Amniotic stem cell (primary cell): ENCODE measurements at places on chromosomes 1 and 21.

DNA sequence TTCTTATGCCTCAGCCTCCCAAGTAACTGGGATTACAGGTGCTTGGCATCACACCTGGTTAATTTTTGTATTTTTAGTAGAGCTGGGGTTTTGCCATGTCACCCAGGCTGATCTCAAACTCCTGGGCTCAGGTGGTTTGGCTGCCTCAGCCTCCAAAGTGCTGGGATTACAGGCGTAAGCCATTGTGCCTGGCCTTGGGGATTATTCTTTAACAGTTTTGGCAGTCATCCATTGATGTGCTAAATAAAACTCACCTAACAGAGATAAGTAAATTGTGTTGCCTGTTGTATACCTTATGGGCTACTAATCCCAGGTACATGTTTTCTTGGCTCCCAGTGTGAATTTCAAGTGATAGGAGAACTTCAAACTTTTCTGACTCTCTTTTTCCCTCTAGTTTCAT is 35.2 kb upstream of the PDE4B start:
- no peak for DNase-seq

- no peak for DNase-seq
Measured at GRCh38 chr1:184483101-184483683, 96.4 kb downstream of the C1orf21 start.

- no peak for DNase-seq
Measured at GRCh38 chr1:205706601-205707502, 26.5 kb upstream of the SLC45A3 start.

DNA sequence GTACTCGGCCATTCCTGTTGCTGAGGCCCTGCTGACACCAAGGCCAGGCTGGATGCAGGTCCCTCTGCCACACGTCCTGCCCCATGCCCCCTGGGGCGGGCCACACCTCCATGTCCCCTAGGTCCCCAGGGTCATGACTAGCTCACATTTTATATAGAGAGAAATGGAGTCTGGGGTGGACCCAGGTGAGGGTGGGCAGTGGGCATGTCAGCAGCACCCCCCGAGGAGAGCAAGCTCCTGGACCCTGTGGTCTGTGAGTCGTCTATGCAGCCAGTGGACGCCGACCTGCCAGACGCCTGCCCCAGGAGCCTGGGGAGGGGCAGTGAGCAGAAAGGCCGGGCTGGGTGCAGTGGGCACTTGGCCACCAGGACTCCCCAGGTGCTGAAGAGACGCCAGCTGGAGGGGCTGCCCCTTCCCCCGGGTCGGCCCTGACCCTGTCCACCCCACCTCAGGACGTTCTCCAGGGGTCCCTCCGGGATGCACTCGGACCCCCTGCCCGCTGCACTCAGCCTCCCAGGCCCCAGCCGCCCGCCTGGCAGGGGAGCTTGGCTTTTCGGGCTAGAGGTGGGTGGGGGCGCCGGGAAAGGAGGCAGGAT is 15.9 kb downstream of the SAMD11 start:
- DNase-seq, result no peak

DNA sequence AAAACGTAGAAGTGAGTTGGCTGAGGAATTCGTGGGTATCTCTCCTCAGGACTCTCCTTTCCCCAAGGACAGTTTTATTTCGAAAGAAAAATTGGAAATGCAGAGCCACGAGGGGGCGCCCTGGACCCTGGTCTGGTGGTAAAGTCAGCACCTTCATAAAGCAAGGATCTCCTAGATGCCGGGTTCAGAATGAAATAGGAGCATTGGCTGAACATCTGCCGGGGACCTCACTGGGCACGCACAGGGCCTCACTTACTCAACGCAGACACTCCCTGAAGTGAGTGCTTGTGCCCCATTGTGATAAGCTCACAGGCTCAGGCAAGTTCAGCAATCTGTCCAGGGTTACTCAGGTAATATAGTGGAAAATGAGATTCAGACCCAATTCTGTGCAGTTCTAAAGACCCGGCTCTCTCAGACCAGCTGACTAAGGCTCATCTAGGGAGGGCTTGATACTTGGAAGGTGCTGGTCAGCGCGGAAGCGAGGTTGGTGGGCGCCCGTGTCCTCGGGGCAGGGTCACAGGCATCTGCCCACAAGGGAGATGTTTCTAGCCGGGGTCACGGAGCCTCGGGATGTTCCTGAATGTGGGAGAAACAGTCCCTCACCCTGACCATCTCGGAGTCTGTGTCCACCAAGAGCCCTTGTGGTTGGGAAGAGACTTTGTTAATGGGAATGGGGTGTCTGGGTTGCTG is 55.7 kb upstream of the ETV3 start:
- DNase-seq, result no peak

DNA sequence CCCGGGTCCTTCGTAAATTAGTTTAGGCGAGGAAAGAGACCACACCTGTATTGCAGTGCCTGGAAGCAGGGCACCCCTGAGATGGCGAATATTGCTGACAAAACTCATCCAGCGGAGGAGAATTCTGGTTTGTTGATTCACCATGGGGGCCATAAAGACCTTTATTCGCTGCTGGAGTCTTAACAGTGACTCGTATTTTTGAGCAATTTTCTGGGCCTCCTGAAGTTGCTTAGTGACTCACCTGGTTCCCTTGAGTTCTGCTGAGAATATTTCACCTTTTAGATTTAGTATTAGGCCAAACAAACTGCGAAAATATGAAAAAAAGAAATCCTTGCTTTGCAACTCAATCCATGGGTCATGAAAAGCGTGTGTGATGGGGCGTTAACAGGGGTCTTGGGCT is 20.6 kb upstream of the H6PD start:
- DNase-seq, result no peak

DNA sequence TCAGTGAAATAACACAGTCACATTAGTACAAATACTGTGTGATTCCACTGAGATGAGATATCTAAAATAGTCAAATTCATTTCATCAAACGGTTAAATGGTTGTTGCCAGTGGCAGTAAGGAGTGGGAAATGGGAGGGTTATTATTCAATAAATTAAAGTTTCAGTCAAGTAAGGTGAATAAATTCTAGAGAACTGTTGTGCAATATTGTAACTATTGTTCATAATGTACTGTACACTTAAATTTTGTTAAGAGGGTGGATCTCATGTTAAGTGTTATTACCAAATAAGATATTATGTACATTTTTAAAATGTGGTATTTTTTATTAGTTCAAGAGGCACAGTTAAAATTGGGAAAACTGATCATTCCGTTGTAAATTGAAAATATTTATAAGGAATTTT is 463.3 kb upstream of the BRINP3 start:
- DNase-seq, result no peak

DNA sequence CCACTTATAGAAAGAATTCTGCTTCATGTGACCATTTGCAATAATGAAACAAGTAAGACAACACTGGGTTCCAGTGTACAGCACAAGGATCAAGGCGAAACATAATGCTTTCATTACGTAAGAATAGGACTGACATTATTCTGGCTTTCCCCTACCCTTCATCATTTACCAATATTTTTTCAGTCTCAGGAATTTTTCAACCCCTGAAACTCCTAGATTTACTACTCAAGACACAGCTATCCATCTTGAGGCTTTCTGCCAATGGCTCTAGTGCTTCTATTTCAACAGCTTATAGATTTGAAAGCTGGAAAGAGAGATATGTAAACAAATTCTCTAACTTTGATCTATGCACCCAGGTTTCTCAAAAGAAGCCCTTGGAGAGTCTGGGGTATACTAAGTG is 48.4 kb downstream of the WLS start:
- DNase-seq, result no peak

GRCh38 chr1:161092621-161093028 is 3.3 kb upstream of the NECTIN4 start:
- DNase-seq, result no peak

- DNase-seq, result no peak
Measured at GRCh38 chr1:204472660-204473059, 21.9 kb downstream of the PIK3C2B start.

DNA sequence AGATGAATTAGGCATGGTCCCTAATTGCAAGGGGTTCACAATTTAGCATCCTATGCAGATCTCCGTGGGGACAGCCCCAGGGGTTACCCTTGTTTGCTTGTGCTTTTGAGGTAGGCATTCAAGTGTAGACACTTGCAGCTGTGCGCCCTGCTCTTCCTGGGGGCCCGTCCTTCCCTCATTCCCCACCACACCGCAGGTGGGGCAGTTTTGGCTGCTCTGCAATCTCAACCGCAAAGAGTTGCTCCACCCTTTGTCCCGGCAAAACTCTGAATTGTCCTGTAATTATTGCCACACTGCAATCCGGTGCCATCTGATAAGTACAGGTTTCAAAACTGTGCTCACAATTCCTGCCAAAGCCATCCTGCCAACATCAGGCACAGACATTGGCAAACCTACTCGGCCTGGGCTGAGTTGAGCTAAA is 65.4 kb upstream of the LYST start:
- DNase-seq, result no peak

GRCh38 chr1:95086949-95087533 is 14.3 kb upstream of the ALG14 start:
- DNase-seq, result peak; percentile 17

GRCh38 chr1:84644472-84644871 is 45.8 kb downstream of the SSX2IP start:
- no peak for DNase-seq

- DNase-seq, result peak; percentile 24
Measured at GRCh38 chr1:154353460-154353904, 28.2 kb downstream of the ATP8B2 start.

DNA sequence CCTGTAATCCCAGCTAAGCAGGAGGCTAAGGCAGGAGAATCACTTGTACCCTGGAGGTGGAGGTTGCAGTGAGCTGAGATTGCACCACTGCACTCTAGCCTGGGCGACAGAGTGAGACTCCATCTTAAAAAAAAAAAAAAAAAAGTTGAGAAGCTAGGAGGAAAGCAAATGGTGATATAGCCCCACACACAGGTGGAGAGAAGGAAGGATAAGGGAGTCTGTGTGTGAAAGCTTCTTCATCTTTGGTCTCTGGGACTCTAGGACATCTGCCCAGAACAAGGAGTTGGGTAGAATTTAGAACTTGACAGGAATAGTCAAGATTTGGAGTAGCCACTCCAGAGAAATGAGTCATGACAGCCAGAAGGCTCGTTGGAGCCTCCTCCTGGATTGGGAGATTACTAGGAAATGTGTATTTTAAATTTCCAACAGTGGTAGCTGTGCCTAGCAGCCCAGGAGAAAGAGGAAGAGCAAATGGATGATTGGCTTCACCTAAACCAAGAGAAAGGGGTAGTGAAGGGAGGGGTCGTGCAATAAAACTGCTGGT is 19.9 kb downstream of the NPL start:
- DNase-seq, result no peak

- DNase-seq, result peak; percentile 49
Measured at GRCh38 chr1:150192012-150192411, 42.3 kb downstream of the PLEKHO1 start.

GRCh38 chr1:30295266-30295665 is 428.1 kb downstream of the MATN1 start:
- no peak for DNase-seq

DNA sequence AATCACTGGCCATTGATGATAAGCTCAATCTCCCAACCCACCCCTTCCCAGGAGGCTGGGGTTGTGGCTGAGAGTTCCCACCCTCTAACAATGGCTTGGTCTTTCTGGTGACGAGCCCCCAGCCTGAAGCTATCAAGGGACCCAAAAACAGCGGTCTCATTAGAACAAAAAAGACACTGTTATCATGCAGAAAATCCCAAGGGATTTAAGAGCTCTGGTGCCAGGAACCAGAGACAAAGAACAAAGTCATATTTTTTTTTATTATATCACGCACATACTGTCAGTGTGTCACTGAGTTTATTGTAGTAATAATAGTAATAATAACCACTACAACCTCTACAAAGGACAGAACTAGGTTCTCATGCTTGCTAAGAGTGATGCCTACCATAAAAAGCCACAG is 43.9 kb downstream of the CCDC185 start:
- no peak for DNase-seq

GRCh38 chr1:25711555-25712298 is 88.3 kb upstream of the SELENON start:
- no peak for DNase-seq

DNA sequence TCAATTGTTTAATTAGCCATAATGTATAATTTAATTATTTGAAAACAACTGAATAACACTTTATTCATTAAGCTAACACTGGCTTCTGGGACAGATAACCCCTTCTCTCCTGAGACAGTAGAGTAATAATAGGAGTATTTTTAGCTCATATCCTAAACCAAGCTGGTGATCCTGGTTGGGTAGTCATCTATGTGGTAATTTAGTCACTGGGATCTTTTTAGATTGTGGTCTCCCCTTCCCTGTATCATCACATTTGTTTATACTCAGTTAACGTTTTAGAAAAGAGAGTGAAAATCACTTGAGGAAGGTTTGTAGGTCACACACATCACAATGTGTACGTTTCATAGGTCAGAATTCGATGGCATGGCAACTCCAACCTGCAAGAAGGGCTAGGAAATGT is 1356.6 kb upstream of the ADGRL2 start:
- DNase-seq, result no peak

- no peak for DNase-seq
Measured at GRCh38 chr1:5718831-5719632, 273.2 kb downstream of the NPHP4 start.

GRCh38 chr1:205109711-205110110 is 12.1 kb downstream of the RBBP5 start:
- no peak for DNase-seq

GRCh38 chr1:59025898-59026426 is 242.1 kb upstream of the JUN start:
- no peak for DNase-seq

- DNase-seq, result no peak
Measured at GRCh38 chr1:176904057-176904751, 260.3 kb downstream of the ASTN1 start.

- DNase-seq, result peak; percentile 50
Measured at GRCh38 chr1:39981945-39982344, 27.0 kb downstream of the MFSD2A start.

DNA sequence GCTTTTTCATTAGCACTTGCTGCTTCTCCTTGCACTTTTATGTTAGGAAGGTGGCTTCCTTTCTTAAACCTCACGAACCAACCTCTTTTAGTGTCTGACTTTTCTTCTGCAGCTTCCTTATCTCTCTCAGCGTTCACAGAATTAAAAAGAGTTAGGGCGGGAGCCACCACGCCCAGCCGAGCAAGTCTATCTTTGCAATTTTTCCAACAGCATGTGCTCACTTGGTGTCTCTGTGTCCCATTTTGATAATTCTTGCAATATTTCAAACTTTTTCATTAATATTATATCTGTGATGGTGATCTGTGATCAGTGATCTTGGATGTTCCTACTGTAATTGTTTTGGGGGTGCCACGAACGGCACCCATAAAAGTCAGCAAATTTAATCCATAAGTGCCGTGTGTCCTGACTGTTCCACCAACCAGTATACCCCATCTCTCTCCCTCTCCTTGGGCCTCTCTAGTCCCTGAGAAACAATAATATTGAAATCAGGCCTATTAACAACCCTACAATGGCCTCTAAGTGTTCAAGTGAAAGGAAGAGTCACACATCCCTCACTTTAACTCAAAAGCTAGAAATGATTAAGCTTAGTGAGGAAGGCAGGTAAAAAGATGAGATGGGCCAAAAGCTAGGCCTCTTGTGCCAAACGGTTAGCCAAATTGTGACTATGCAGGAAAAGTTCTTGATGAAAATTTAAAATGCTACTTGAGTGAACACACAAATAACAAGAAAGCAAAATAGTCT is 15.9 kb upstream of the ITPKB start:
- no peak for DNase-seq

- DNase-seq, result no peak
Measured at GRCh38 chr1:10691740-10692125, 104.7 kb downstream of the CASZ1 start.

- DNase-seq, result no peak
Measured at GRCh38 chr1:101308935-101309333, 72.1 kb downstream of the S1PR1 start.

GRCh38 chr1:96554364-96554763 is 167.2 kb upstream of the PTBP2 start:
- DNase-seq, result no peak

- DNase-seq, result no peak
Measured at GRCh38 chr1:183896466-183897048, 91.6 kb downstream of the RGL1 start.
